ENCODE measurements at places on chromosomes 7 and 10. TPM values are rescaled to one million over a fixed set of nuclear protein-coding genes. Genes with fewer than 3 reads are reported as not detected.

The ZEB1 gene
- total RNA-seq, result 30.6 TPM

DNA sequence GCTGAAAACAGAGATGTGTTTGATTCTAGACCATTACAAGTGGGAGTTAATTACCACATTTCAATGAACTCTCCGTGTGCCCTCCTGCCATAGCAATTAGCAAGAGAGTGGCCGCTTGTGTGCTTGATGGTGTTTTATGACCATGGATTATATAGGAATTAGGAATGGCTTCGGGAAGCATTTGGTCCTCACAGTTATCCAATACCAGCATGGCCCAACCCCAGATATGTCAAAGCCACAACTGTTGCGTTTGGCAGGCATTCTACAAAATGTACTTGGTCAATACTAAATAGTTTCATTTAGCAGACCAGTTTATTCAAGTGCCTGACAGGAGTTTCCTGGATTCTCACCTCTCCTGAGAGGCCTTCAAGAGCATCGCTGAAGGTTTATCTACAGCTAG is 509.0 kb upstream of the GALNT17 start:
- H3K27me3 ChIP-seq, result no peaks in the 10 kb centered on the region
- H3K4me3 ChIP-seq, result no peak overlapping the region
- H3K36me3 ChIP-seq, result no peaks in the 10 kb centered on the region
- no peaks in the 10 kb centered on the region for H3K4me1 ChIP-seq

The AMZ1 gene
- total RNA-seq, result 0.07 TPM

DNA sequence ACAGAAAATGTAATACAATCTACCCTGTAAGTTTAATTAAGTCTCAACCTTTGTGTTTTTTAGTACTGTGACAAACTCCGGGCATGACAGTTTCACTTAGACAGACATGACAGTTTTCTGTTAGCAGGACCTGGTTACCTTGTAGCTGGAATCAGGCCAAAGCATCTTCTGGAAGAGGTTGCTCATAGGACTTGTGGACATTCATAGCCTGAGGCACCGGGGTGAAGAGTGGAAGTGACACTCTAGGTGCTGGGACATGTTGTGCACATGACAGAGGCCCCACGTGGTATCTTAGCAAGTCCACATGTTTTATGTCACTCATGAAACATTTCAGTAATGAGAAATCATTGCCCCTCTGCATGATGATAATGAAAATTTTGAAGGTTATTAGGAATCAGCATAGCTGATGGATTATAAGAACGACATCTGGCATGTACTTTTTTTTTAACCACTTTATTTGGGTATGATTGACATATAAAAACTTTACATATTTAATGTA is 441.4 kb downstream of the CNTNAP2 start:
- H3K4me1 ChIP-seq, result no peaks in the 10 kb centered on the region
- H3K27me3 ChIP-seq, result no peaks in the 10 kb centered on the region
- DNase-seq, result no peak
- H3K27ac ChIP-seq, result no peak overlapping the region

- no peak overlapping the region for H3K4me3 ChIP-seq
- H3K36me3 ChIP-seq, result peaks cover 91% of the 10 kb centered on the region
- H3K27ac ChIP-seq, result no peak overlapping the region
- DNase-seq, result no peak
- H3K27me3 ChIP-seq, result no peaks in the 10 kb centered on the region
These were observed 101.0 kb downstream of the GSAP start for GRCh38 chr7:77315182-77315591.

DNA sequence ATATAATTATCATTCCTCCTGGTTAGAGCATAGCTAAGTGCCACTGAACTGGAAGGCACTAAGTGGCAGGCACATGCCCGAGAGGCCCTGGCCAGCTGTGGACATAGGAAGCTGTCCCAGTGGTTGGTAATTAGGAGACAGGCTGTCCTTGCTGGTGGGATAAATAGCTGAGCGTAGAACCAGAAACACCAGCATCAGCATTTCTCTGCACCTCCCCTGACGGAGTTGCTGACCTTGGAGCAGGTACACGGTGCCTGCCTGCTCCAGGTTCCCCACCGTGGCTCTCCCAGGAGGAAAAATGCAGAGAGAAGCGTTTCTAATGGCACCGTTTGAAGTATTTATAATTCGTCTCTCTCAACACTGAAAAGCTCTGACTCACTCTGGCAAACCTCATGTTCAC is 5.6 kb upstream of the ABLIM1 start:
- DNase-seq, result no peak
- H3K27ac ChIP-seq, result no peak overlapping the region
- no peaks in the 10 kb centered on the region for H3K4me1 ChIP-seq

GRCh38 chr10:99775850-99776249 is 6.6 kb upstream of the ABCC2 start:
- no peaks in the 10 kb centered on the region for H3K4me1 ChIP-seq
- no peak overlapping the region for H3K27ac ChIP-seq
- H3K36me3 ChIP-seq, result no peaks in the 10 kb centered on the region
- no peaks in the 10 kb centered on the region for H3K27me3 ChIP-seq
- no peak overlapping the region for H3K4me3 ChIP-seq
- DNase-seq, result no peak

The LRRD1 gene
- not detected for total RNA-seq

DNA sequence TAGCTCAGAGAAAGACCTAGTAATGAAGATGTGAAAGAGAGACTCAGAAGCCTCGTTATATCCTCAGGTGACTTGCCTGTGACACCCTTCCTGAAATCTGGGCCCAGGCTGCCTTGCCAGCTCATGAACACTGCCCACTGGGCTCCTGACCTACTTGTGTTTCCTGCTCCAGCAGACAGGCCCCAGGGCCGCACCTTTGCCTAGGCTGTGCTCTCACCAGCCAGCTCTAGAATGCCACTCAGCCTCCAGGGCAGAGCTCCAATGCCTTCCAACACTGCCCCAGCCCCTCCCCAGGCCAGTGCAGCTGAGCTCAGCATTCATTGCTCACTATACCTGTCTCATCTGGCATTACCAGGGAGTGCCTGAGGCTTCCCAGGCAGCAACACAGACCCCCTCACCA is 94.3 kb downstream of the DLG5 start:
- DNase-seq, result peak; percentile 74
- H3K36me3 ChIP-seq, result peaks cover 49% of the 10 kb centered on the region
- peaks cover 33% of the 10 kb centered on the region for H3K4me1 ChIP-seq
- no peaks in the 10 kb centered on the region for H3K27me3 ChIP-seq
- H3K27ac ChIP-seq, result peak overlapping the region; percentile 61

The SLC29A4 gene
- total RNA-seq, result 0.16 TPM

DNA sequence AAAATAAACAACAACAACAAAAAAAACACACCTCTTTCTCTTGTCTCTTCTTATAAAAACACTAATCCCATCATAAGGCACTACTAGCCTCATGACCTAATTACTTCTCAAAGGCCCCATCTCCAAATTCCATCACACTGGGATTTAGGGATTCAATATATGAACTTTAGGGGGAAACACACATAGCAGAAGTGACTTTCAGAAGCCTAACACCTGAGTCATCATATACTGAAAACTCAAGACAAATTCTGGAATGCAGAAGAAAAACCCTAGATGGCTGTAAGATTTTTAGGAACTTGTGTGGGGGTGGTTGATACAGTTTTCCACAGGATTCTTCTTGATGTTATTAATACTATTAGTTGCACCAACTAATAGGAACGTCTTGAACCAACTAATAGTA is 33.7 kb upstream of the CSTF2T start:
- H3K4me3 ChIP-seq, result no peak overlapping the region
- H3K36me3 ChIP-seq, result no peaks in the 10 kb centered on the region
- H3K27me3 ChIP-seq, result no peaks in the 10 kb centered on the region
- no peak for DNase-seq

DNA sequence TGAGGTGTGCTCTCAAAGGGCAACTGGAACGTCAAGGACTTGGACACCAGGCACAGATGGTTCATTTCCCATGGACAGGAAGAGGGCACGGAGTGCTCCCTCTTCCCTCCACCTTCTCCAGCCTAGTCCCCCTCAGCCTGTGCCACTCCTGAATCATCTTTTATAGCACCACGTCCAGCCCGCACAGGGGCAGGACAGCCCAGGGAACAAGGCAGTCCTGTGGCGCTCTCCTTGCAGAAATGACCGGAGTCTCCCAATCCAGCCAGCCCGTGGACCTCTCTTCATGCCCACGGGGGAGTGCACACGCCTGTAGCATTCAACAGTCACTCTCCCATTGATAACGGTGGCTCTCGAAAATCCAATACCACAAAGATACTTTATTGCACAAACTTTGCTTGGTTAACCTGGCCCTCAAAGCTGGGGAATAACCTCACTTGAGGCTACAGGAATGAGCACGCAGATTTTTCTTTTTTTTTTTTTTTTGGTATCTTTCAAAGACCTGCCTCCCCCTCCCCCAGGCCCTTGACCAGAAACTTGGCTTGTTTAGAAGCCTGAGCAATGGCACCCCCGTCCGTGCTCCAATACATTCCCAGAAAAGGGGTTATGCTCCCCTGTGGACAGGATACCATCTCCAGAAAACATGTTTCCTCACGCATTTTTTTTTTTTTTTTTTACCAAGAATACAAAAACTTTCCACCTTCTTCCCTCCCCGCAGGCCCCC is 733 bp downstream of the PRKCQ start:
- peaks cover 3% of the 10 kb centered on the region for H3K36me3 ChIP-seq
- H3K27ac ChIP-seq, result peak overlapping the region; percentile 85
- H3K27me3 ChIP-seq, result no peaks in the 10 kb centered on the region
- no peak for DNase-seq

The CELF2 gene
- total RNA-seq, result 282 TPM

- no peaks in the 10 kb centered on the region for H3K36me3 ChIP-seq
- no peak for DNase-seq
- no peaks in the 10 kb centered on the region for H3K4me1 ChIP-seq
These were observed 305.7 kb downstream of the FZD1 start for GRCh38 chr7:91569728-91570457.

The CNPY1 gene
- not detected for total RNA-seq

DNA sequence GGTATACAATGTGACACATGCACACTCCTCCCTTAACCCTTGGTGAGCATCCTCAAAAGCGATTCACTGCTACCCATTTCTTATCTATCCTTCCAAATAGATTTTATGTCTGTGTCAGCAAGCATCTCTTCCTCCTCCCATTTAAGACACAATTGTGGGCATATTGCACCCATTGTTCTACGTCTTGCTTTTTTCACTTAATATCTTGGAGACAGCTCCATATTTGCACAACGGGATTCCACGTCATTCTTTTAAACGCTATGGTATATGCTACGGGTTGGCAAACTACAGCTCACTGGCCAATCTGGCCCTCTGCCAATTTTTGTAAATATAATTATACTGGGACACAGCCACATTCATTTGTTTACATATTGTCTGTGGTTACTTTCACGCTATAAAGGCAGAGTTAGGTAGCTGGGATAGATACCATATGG is 88.6 kb downstream of the RNF216 start:
- peaks cover 61% of the 10 kb centered on the region for H3K4me1 ChIP-seq
- no peak for DNase-seq
- no peak overlapping the region for H3K4me3 ChIP-seq
- no peaks in the 10 kb centered on the region for H3K27me3 ChIP-seq
- H3K27ac ChIP-seq, result no peak overlapping the region
- H3K36me3 ChIP-seq, result peaks cover 7% of the 10 kb centered on the region

- no peaks in the 10 kb centered on the region for H3K4me1 ChIP-seq
- no peaks in the 10 kb centered on the region for H3K27me3 ChIP-seq
- no peak overlapping the region for H3K4me3 ChIP-seq
- H3K27ac ChIP-seq, result no peak overlapping the region
These were observed 43.4 kb downstream of the TMEM130 start for GRCh38 chr7:98826387-98826786.

DNA sequence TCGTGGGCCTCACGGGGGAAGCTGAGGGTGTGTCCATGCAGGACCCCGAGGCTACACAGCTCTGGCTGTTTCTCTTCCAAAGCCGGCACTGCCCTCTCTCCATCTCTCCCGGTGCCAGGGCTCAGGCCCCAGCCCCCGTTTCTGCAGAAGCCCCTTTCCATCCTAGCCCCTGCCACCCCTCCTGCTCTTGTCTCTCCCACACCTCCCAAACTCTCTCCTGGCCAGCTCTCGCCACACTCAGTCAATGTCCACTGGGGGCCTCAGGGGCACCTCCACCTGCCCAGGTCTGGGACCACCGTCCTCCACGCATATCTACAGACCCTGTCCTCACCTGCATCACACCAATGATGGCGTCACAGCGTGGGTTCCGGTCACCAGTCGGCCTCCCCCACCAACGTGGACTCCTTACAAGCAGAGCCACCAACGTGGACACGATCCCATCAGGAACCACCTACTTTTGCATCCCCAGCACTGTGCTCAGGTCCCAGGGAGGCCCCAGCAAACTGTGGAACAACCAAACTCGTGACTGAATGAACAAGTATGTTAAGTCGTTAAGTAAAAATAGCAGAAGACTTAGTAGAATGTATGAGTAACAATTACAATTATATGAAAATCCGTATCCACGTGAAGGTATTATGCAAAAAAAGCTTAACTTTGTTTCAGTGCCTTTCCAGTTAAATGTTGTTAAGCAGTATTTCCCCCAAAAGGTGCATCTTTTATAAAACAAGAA is 38.4 kb downstream of the DIP2C start:
- no peaks in the 10 kb centered on the region for H3K27me3 ChIP-seq
- H3K4me3 ChIP-seq, result no peak overlapping the region
- no peaks in the 10 kb centered on the region for H3K4me1 ChIP-seq
- no peak overlapping the region for H3K27ac ChIP-seq

GRCh38 chr10:71392791-71393781 is 3.6 kb upstream of the CDH23 start:
- no peak for DNase-seq
- peaks cover 13% of the 10 kb centered on the region for H3K4me1 ChIP-seq
- no peaks in the 10 kb centered on the region for H3K36me3 ChIP-seq
- H3K27me3 ChIP-seq, result peaks cover 21% of the 10 kb centered on the region

DNA sequence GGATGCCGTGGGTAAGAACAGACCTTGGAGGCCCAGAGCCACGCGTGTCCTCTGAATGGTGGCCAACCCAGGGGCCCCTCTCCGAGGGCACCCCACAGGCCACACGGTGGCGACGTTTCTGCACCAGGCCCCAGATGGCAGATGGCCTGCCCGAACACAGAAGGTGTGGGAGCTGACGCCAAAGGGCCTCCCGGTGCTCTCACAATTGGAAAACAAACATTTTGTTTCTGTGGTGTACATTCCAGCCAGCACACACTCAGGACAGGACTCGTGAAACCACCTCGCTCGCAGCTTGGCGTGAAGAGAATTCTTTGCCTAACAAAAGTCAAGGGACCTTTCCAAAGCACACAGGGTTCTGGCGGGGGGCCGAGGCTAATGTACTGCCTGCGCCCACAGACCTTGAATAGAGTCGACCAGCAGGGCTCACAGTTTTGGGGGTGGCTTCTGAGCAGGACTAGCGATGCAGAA is 112.1 kb downstream of the FAM53B start:
- no peak overlapping the region for H3K27ac ChIP-seq
- H3K36me3 ChIP-seq, result no peaks in the 10 kb centered on the region
- peaks cover 77% of the 10 kb centered on the region for H3K4me1 ChIP-seq
- no peaks in the 10 kb centered on the region for H3K27me3 ChIP-seq
- DNase-seq, result peak; percentile 71
- no peak overlapping the region for H3K4me3 ChIP-seq

The SLC39A12 gene
- total RNA-seq, result not detected

DNA sequence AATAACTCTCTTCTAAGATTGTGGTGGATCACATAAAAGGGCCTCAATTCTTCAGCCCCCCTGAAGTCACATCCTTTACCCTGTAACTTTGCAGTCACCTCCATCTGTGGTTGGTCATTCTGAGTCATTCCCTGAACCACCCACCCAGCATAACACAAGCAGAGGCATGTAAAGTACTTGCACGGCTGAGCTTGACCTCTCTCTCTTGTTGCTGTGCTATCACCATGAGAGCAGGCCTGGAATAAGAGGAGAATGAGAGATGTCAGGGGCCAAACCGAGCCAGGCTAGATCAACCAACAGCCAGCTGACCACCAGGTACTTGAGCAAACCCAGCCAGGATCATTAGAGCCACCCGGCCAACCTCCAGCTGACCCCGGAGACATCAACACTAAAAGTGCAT is 13.5 kb upstream of the STK17A start:
- no peak overlapping the region for H3K4me3 ChIP-seq
